Motor neuron (in vitro differentiated cells): ENCODE measurements at places on chromosomes 5 and 9.
A peak's percentile ranks its signal among the peaks of the same experiment; 100 is the strongest.

GRCh38 chr5:74865256-74865803 lies 857 bp downstream of the FAM169A start:
- ATAC-seq, result peak; percentile 31

GRCh38 chr9:36623280-36623679 lies 50.6 kb downstream of the MELK start:
- no peak for ATAC-seq

GRCh38 chr9:132919614-132920268 lies 24.7 kb downstream of the TSC1 start:
- ATAC-seq, result no peak

GRCh38 chr5:41482173-41482572 lies 28.2 kb downstream of the PLCXD3 start:
- ATAC-seq, result no peak
